Renal pelvis (tissue), 12 donors: ENCODE measurements at places on chromosomes 16 and 17.

- no peak for DNase-seq
Measured at GRCh38 chr16:94918-95265, 16.9 kb downstream of the MPG start.

GRCh38 chr17:82230609-82231311 lies 1.9 kb downstream of the SLC16A3 start:
- DNase-seq: no peak

- no peak for DNase-seq
Measured at GRCh38 chr17:55577687-55578086, 66.4 kb upstream of the SMIM36 start.

DNA sequence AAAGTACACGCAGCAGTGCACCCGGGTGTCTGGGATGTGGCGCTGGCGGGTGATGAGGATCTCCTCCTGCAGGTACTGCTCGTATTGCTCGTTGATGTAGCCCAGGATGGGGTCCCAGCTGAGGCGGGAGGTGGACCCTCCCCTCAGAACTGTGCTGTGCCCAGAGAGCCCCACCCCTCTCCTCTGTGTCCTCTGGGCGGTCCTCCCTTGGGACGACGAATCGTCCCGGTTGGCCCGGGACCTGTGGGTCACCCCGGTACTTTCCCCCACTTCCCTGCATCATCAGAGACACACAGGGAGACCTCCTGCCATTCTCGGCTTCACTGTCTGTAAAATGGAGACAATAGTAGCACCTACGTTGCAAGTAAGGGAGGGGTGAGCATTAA lies 4.2 kb downstream of the SEPTIN12 start:
- no peak for DNase-seq

- no peak for DNase-seq
Measured at GRCh38 chr17:60908324-60908723, 230.7 kb downstream of the BCAS3 start.

GRCh38 chr17:73976147-73976546 lies 227.3 kb upstream of the RPL38 start:
- no peak for DNase-seq

DNA sequence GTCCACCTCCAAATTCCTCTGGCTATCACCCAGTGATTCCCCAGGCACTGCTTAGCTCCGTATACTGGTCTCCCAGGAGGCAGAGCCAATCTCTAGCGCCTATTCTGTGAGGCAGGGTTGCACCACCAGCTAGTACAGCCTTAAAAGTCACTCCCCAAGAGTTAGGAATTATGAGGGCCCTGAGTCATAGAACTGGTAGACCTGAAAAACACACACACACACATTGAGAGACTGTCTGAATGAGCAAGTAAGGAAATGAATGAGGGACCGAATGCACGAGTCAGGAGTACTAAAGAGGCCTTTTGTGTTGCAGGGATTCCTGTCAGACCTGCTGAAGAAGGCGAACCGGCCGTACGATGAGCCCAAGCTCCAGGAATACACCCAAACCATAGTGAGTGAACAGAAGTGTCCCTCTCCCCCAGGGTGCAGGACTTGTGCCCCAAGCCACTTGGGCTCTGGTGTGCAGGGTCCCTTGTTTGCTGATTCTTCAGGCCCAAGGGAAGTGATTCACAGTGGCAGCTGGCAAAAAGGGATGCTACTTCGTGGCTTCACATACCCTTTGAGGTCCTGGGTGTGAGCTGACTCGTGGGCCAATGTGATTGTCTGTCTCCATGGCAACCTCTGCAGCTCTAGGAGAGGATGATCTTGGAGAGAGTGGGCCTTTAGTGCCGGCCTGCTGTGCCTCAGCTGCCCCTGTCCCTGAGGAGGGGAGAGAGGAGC lies 24.7 kb downstream of the CALB2 start:
- DNase-seq: no peak

- DNase-seq: no peak
Measured at GRCh38 chr16:49567950-49568349, 194.3 kb downstream of the C16orf78 start.

GRCh38 chr17:42779936-42780850 lies at the start of gene WNK4:
Gene WNK4, plus strand, starts transcription at chr17:42780610. Its CDS starts 89 bp downstream, at chr17:42780699.
- DNase-seq: no peak

DNA sequence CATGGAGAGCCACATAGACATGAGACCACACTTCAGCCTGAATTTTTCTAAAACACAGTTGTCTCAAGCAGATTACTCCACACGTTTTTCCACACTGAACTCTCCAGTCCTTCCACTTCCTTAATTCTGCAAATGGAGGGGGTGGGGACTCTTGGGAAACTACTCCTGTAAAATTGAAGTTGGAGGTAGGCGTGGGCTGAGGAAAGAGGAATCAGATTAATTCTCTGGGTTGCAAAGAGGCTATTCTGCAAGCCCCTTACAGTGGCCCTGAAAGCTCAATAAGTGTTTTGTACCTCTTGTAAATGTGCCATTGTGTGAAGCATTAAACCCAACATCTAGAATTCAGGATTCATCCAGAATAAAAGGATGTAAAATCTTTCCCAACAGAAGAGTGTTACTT lies 9.6 kb downstream of the MARVELD3 start:
- no peak for DNase-seq

GRCh38 chr17:76579281-76579680 lies 6.4 kb downstream of the ST6GALNAC2 start:
- no peak for DNase-seq

DNA sequence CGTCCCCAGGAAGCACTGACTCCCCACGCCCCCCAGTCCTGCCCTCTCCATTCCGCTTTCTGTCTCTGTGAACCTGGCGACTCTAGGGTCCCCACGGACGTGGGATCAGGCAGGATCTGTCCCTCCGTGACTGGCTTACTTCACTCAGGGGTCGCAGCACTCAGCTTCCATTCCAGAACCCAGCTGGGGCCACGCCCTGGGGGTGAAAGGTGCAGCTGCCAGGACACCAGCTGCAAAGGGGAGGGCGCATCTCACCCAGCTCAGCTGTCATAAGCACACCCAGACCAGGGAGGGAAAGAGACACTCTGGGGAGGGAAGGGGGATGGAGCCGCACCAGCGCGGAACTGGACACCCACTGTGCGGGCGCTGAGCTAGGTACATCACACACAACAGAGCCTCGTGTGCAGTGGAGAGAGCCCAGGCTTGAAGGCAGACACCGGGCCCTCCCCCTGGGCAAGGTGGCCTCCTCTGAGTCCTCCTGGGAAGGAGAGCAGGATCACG lies 18.5 kb upstream of the HEXD start:
- DNase-seq: no peak

GRCh38 chr16:23803591-23804123 lies 32.1 kb upstream of the PRKCB start:
- no peak for DNase-seq

- no peak for DNase-seq
Measured at GRCh38 chr17:72943826-72944689, 148.4 kb downstream of the SLC39A11 start.

GRCh38 chr17:82287868-82288801 lies 14.6 kb upstream of the CSNK1D start:
- no peak for DNase-seq

- DNase-seq: no peak
Measured at GRCh38 chr16:2784358-2785100, 2.8 kb downstream of the PRSS33 start.

GRCh38 chr16:77236063-77236511 lies 36.9 kb downstream of the SYCE1L start:
- DNase-seq: peak; percentile 78

GRCh38 chr16:87216841-87217275 lies 100.3 kb downstream of the C16orf95 start:
- DNase-seq: no peak

DNA sequence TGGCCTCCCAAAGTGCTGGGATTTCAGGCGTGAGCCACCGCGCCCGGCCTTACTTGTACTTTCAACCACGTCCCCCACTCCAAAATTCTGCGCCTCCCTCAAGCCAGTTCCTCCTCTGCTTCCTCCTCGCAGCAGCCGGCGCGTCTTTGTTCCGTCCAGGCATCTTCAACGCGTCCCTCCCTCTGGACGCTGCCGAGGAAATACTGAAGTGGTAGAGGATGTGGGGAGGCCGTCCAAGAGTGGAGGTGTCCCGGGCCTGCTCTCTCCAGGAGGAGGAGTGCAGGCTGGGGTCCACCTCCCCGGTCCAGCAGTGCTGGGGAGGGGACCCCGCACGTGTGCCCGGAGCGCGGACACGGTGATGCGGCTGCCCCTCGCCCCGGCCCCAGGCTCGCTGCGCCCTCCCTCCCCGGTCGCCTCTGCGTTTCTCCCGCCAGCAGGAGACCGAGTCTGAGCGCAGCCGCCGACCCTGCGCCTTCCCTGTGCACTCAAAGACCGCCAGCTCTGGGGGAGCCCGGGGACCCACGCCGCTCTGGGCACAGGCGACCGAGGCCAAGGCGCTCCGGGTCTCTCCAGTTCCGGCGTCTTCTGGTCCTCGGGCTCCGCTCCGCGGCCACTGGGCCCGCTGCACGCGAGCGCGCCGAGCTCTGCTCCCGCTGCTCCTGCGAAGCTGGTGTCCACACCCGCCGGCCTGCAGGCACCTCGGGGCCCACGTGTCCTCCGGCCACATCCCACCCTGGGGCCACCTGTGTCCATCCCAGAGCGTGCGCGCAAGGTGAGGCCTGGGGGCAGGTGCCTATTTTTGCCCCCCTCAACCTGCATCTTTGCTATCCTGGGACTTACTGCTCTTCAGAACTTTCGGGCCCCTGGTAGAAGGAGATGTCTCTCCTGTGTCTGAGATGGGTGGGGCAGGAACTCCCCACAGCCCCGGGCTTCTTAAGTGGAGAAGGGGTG lies 31.7 kb downstream of the OSBPL7 start:
- DNase-seq: peak; percentile 23

DNA sequence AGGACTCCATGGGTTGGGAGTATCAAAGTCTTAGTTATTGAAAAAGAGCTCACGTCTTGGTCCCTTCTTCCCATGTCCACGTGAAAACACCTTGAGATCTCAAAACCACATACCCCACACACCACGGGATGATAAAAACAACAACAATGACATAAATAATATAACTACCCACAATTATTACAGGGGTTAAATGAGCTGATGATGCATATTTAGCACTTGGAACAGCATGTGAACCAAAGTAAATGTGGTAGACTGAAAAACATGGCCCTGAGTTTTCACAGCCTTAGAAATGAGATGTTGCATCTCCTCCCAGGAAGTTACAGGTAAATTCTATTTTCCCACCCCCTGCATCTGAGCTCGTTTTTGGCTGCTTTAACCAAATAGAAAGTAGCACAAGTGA lies 208.9 kb downstream of the C16orf95 start:
- no peak for DNase-seq

- DNase-seq: no peak
Measured at GRCh38 chr16:74297145-74297665, 591 bp downstream of the PSMD7 start.

DNA sequence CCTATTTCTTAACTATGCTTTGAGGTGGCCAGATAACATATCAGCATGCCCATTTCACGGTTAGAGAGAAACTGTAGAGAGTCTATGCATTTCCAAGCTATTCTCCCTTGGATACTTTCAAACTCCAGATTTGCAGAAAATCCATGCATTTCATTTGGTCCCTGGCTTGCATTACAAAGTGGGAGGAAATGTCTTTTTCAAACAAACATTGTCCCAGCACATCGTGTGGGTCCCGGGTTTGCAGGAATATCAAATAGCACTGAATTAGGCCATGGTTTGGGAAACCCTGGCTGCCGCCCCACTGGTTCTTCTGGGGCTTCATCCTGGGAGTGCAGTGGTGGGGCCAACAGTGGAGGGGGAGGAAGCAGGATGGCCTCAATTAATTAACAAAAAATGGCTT lies 171.9 kb downstream of the IRX5 start:
- no peak for DNase-seq

GRCh38 chr17:19565817-19566575 lies 32.3 kb downstream of the SLC47A1 start:
- DNase-seq: no peak

GRCh38 chr17:81577278-81578000 lies 25.3 kb upstream of the FAAP100 start:
- DNase-seq: no peak

DNA sequence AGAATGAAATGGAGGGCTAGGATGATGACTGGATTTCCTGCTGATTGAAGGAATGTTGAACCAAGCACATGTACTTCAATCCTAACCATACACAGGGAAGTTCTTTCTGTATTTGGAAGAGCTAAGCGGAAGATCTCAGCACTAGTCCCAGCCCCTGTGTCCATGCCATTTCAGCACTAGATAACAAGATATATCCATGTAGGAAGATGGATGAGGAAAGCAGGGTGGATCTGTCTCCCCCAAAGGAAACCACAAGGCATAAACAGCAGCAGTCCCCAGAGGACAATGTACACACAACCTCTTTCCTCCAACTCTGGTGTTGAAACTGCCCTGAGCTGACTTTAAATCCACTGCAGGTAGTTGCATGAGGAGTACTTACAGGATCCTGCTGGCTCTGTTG lies 75.1 kb downstream of the GRIN2A start:
- no peak for DNase-seq

- no peak for DNase-seq
Measured at GRCh38 chr17:32904891-32905290, 23.1 kb upstream of the TMEM98 start.

GRCh38 chr16:21301895-21302291 lies 23.8 kb upstream of the CRYM start:
- no peak for DNase-seq

DNA sequence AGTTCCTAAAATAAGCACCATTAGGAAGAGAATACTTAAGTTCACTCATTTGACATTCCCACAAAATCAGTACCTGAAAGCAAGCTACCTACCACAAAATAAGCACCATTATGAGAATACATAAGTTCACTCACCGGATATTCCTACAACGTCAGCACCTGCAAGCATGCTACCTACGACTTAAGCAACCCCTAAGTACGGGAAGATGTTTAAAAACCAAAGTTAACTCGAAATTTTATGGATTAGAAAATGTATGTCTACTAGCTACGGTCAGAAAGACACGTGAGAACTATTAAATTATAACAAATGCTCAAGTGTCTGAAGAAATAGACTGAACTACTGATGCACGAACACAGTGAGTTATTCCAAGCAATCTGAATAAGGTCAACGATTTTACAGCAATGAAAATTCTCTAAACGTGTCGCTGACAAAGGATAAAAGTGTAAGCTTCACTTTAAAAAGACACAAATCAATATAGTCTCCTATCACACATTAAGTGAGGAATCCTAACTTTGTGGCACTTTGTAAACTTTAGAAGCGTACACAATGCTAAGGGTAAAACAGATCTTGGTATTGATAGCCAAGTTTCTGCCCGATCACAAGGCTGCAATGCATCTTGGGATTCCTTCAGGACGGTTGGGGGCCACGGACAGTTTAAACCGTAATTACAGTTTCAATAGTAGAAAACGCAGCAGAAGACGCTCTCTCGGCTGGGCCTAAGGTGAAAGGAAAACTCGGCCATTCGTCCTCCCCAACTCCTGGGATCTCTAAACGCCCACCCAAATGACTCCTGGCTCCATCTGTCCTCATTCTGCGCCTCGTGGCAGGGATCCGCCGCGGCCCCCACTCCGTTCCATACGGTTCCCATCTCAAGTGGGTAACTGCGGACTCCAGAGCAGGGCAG lies 1.3 kb downstream of the GSPT1 start:
- no peak for DNase-seq

GRCh38 chr17:82800885-82801284 lies 38.9 kb downstream of the ZNF750 start:
- DNase-seq: no peak

GRCh38 chr16:49419006-49419405 lies 45.4 kb downstream of the C16orf78 start:
- DNase-seq: peak; percentile 48

- no peak for DNase-seq
Measured at GRCh38 chr17:49125449-49125848, 7.1 kb upstream of the B4GALNT2 start.
